SJSA1 (cell line): ENCODE measurements at places on chromosomes 3 and 15. TPM values are rescaled to one million over a fixed set of nuclear protein-coding genes. Genes with fewer than 3 reads are reported as not detected.

The SLC28A2 gene
- total RNA-seq, result not detected in 2 replicates

The CIB2 gene
- total RNA-seq, result 3.2 and 3.8 TPM in 2 replicates

The NR1I2 gene
- total RNA-seq, result 0.08 TPM in 1 of 2 replicates, not detected in the other

The GABRR3 gene
- not detected in 2 replicates for total RNA-seq

The KBTBD13 gene
- total RNA-seq, result not detected in 2 replicates

The ZCWPW2 gene
- 0.06 and 0.79 TPM in 2 replicates for total RNA-seq

The PIERCE2 gene
- not detected in 2 replicates for total RNA-seq

The SERPINI2 gene
- not detected in 2 replicates for total RNA-seq

The SCAANT1 gene
- not detected in 2 replicates for total RNA-seq

The IL12A gene
- 0.09 and 5.5 TPM in 2 replicates for total RNA-seq

The DUSP7 gene
- total RNA-seq, result 7.9 and 13.3 TPM in 2 replicates

The IL17RE gene
- 0.37 and 0.56 TPM in 2 replicates for total RNA-seq

- no peak for DNase-seq
Measured at GRCh38 chr15:99707473-99708270, 25.6 kb downstream of the LYSMD4 start.

DNA sequence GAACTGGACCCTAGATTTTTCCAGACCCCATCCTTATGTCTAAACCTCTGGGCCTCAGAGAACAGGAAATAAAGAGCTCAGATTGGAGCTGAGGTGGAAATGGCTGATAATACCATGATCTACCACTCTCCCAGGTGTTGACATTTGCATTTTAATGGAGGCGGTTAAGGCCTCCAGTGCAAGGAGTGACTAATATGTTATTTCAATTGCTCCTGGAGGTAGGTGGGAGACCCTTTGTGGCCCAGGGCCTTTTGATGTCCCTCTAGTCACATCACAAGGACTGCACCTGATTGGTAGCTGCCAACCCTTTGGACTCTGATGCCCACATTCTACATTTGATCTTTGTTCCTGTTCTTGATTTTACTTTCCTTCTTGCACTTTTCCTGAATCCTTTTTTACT lies 9.0 kb upstream of the ADCY5 start:
- DNase-seq, result no peak

GRCh38 chr3:132561003-132561402 lies 36.1 kb upstream of the ACKR4 start:
- no peak for DNase-seq

DNA sequence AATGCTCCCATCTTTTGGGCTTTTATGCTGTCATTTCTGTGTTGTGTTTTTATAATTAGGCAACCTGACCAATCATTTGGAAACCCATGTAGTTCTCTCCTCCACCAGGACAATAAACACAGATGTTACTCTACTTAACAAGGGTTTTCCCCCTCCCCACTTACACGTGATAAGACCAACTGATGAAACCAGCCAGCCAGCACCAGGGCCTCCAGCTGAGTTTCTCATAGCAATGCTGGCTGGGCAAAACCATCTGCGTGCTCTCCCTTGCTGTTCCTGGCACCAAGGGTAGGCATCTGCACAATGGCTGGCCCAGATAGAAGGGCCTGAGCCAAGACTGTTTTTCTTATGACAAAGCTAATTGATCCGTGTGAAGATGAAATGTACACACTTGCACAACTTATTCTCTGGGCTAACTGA lies 310.4 kb downstream of the PLCL2 start:
- DNase-seq, result no peak

GRCh38 chr3:140285380-140285779 lies 350.4 kb downstream of the CLSTN2 start:
- no peak for DNase-seq

DNA sequence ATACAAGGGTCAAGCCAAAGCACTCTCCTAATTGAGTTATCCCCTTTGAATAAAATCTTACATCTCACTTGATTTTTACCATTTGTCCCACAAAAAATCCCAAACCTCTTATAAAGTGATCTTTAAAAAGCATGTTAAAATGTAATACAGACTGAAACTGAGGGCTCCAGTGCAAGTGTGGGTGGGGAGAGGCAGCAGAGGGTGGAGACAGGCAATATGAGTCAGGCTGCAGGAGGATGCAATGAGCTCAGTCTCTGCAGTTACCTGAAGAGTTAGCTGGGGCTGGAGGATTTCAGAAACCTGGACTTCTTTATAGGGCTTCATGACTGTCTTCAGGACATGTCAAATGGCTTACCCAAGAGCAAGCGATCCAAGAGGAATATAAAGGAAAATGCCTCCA lies 14.2 kb upstream of the COLQ start:
- no peak for DNase-seq

DNA sequence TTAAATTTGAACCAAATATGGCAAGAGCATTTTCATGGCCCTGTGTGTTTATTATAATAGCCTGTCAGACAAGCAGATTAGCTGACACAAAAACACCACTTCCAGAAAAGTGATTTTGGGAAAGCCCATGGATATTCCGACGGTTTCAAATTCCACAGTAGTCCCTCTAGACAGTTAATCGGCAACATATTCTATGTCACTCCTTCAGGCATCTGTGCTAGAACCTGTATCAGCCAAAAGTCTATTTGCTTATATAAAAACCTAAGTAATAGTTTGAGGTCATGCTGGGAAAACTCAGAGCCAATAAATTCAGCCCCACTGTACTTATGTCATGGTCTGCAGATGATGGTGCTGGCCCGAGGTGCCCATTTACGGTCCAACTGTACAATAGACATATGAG lies 110.2 kb upstream of the ARHGEF26 start:
- no peak for DNase-seq

GRCh38 chr3:70358978-70359580 lies 46.6 kb upstream of the MDFIC2 start:
- DNase-seq, result no peak

DNA sequence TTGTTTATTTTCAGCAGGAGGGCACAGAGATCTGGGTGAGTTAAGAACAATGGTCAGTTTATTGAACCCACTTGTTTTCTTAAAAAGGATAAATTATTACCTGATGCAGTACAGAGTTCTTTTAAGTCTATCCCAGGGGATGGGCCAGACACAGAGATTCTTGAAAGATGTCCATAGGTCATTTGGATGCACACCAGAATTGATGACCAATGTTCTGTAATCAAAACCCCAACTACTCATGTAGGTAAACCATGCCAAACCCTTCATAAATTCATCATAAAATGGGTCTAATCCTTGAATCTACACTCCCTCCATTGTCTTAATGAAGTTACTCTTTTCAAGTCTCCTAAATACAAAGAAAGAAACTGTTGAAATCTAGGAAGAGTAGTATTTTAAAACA lies 273.0 kb upstream of the COL8A1 start:
- DNase-seq, result no peak

DNA sequence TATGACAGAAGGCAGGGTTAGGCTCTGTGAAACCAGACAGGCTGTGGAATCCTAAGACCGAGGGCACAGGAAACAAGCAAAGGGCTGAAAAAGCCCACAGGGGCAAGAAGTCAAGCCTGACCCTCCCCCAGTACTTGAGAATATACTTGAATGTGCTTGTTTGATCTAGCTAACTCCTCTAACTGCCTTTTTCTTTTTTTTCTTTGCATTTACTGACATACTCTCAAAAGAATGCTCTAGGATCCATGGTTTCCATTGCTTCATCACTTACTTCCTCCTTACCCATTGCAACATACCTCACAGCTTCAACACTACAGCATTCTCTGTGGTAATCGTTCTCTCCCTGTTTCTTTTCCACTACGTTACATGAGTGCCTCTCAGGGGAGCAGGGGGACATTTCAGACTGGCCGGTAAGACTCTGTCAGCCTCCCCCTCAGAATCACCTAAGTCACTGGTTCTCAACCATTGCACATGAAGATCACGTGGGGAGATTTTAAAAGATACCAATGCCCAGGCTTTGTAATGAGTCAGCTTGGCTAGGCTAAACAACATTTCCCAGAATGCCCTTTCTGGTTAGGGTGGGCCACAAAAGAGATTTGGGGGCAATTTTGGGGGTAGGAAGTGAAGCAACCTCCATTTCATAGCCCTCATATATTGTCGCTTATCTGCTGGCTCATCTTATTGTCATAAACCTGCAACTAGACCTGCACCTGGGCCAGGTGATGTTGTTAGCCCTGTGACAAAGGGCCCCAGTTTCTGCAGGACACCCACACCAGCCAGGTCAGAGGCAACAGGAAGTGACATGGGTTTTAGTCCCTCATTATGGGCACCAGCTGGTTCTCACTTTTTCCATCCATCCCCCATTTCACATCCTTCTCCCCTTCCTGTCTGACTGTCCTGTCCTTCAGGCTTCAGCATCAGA lies 24.6 kb upstream of the RSL24D1 start:
- no peak for DNase-seq

DNA sequence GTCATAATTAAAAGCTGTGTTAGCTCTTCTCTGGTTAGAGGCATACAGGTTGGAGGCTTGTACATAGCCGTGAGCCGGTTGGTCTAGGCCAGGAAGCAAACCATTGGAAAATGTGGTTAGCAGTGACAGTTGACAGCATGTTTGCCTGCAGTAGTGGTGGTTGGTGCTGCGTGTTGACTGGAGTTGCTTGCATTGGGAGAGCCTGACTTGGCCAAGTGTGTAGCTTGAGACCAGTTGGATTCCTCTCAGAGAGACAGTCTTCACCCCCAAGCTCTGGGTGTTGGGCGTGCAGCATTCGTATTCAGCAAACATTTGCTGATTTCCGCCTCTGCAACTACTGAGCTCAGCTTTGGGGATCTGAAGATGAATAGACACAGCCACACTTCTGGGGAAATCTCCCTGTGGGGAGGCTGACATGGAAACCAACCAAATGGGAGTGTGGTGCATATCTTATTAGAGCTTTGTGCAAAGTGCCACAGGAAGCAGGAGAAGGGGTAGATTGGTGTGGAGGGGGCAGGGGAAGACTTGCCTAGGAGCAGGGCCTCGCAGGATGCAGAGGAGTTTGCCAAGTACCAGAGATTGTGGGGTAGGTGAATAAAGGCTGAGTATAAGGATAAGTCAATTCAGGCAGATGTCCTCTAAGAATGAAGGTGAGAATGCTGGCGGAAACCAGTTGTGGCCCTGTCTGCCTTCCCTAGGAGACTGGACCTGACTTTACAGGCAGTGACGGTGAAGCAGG lies 83.5 kb downstream of the IGF1R start:
- DNase-seq, result no peak

- no peak for DNase-seq
Measured at GRCh38 chr15:65484876-65485275, 32.6 kb downstream of the DPP8 start.

GRCh38 chr3:127092368-127092767 lies 100.6 kb upstream of the PRR23E start:
- no peak for DNase-seq

GRCh38 chr3:178476886-178477285 lies 59.4 kb upstream of the KCNMB2 start:
- DNase-seq, result no peak

DNA sequence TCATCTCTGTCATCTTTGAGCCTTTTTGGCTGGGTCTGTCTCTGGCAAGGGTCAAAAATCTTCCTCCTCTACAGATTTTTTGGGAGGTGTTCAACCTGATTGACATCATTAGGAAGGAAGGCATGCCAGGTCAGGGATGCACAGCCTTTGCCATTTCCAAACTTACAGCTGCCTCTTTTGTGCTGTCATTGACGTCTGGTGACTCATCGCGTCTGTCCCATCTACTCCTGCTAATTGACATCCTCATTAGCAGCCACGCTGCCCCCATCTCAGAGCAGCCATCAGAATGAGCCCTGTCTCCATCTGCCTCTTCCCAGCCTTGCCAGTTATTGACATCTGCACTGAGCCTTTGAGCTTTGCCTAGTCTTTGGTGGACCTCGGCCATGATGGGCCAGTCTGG lies 53.0 kb downstream of the PDIA5 start:
- DNase-seq, result no peak

DNA sequence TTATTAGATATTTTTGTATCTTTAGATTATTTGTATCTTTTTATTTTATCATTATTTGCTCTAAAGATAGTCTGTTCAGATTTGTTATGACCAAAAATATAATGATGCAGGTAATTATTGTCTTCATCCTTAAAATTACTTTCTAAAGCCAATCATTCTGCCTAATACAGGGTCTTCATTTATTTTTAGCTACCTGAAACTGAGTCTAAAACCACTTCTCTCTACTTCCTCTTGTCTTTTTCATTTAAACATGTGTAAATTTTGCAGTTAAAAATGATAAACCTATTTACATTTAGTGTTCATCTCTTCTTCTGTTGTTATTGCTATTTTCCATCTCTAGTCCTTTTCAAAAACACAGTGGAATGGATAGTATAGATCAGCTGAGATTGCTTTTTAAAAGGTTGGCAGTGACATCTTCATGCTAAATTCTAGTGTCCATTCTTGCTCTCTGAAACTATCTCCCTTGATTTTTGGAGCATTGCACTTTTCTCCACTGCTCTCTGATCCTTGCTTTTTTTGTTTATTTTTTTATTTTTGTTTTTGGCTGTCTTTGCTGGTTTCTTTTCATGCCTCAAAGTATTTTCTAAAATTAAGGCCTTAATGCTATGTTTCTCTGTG lies 91.8 kb downstream of the UBE2E2 start:
- DNase-seq, result no peak

DNA sequence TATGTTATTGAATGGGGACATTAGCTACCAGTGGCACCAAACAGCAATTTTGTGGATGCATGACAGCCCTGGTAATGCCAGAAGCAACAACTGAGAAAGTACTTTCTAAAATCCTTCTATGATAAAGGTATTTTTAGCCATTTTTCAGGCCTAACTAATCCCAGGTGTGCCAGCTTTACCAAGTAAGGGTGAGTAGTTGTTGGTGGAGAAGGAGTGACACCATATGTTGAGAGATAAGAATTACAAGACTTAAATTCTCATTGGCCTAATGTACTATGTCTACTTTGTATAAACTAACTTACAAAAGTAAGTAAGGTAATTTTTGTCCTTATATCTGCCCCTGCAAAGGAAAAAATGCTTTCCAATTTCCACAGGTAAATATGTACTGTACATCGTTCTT lies 4.1 kb upstream of the COX17 start:
- no peak for DNase-seq

DNA sequence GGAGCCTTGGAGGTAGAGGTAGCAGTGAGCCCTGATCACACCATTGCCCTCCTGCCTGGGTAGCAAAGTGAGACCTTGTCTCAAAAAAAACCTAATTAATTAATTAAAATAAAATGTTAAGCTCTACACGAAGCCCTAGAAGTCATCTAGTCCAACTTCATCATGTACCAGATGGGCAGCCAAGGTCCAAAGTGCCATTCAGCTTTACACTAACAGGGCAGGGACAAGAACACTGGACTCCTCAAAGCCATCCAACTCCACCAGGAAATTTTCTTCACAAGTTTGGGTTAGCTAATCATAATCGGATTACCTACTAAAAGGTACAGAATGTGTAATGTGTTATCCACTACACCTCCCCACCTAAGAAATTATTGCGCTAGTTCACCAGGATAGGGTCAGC lies 48.8 kb downstream of the WWTR1 start:
- DNase-seq, result no peak

GRCh38 chr3:111910806-111911205 lies 51.7 kb downstream of the PHLDB2 start:
- DNase-seq, result no peak

- DNase-seq, result peak; percentile 63
Measured at GRCh38 chr15:64046421-64047153, at the start of gene DAPK2. TSS of gene DAPK2 (minus strand) at chr15:64046485. CDS start at chr15:64040261, 6,224 bp downstream.

GRCh38 chr3:137763594-137763938 lies 549 bp upstream of the SOX14 start:
- no peak for DNase-seq

- DNase-seq, result no peak
Measured at GRCh38 chr15:74432271-74432967, 1.3 kb downstream of the SEMA7A start.
